CD4-positive, alpha-beta T cell treated with Interleukin-4 for 1 hour (primary cell): ENCODE measurements at places on chromosomes 3 and 15.

GRCh38 chr15:63244976-63245645 is 32.3 kb upstream of the APH1B start:
- DNase-seq: peak; percentile 38

DNA sequence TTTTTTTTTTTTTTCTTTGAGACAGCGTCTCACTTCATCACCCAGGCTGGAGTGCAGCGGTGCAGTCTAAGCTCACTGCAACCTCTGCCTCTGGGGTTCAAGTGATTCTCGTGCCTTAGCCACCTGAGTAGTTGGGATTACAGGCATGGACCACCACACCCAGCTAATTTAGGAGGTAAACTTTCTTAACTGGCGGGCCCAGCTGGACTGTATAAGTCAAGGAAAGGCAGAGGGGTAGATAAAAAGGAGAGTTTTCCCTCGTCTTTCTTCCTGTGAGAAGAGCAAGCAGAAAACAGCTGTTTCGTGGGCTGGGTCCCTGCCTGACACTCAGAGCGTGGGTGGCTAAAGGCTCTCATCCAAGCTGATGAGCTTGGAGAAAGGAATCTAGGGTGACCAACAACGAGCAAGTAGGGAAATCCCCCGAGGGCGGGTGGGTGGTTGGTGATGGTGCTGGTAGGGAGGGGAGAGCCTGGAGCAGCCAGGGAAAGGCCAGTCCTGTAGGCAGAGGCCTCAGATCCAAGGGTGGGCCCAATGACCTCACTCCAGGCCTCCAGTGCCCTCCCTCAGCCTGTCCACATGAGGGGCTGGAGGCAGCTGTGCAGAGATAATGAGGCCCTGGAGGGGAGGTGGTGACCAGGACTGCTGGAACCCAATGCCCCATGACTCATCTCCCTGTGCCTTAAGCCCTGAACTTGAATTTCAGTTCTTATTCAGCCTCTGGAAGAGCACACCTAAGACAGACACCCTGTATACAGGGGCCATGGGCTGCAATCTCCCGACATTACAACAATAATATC is 43.1 kb upstream of the LIMD1 start:
- DNase-seq: no peak

DNA sequence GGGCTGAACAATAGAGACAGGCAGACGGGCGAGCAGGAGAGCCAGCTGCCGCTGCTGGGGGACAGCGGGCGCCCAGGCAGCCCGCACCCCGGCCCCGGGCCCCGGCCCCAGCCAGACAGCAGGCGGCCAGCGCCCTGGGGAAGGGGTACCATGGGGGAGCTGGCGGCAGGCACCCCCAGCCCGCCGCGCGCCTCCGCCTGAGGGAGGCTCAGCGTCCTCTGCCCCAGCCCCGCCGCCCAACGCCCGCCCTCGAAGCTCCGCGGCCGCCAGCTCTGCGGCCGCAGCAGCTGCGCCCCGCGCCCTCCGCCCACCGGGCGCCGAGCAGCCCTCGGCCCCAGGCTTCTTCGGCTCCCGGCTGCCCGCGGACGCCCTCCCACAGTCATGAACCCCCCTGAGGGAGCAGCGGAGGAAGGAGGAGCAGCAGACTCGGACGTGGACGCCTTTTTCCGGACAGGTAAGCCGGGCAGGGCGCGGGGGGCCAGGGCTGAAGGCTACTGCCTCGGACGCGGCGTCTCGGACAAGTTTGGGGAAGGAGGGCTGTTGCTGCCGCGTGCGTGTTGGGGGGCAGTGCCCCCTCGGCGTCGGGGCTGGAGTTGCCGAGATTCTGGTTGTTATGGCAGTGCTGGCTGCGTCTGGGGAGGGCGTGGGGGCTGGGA is 41.6 kb upstream of the ROPN1 start:
- no peak for DNase-seq

DNA sequence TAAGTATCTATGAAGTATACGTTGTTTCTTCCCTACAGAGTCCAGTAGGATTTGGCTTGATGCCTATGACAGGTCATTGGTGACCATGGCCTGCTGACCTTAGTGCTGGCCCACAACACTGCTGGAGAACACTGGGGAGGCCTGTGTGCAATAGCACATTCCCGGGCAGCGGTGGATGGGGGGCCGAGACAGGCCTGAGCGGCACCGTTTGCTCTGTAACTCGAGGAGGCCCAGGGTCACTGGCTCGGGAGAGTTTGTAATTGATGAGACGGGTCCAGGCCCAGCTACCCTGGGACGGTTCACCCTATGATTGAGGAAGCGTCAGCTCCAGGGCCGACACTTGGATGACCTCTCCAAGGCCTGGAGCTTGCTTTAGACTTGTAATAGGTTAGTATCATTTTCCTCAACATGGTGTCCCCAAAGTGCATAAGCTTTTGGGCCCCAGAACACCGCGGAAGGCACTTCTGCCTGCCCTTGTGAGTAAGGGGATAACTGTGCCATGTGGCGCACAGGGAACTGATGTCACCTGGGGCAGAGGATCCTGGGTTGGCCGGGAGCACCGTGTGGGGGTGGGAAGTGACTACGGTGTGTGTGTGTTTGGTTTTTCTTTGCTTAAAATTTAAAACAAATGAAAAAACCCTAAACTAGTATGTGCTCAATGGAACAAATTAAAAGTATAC is 12.0 kb downstream of the TRPM1 start:
- DNase-seq: no peak

DNA sequence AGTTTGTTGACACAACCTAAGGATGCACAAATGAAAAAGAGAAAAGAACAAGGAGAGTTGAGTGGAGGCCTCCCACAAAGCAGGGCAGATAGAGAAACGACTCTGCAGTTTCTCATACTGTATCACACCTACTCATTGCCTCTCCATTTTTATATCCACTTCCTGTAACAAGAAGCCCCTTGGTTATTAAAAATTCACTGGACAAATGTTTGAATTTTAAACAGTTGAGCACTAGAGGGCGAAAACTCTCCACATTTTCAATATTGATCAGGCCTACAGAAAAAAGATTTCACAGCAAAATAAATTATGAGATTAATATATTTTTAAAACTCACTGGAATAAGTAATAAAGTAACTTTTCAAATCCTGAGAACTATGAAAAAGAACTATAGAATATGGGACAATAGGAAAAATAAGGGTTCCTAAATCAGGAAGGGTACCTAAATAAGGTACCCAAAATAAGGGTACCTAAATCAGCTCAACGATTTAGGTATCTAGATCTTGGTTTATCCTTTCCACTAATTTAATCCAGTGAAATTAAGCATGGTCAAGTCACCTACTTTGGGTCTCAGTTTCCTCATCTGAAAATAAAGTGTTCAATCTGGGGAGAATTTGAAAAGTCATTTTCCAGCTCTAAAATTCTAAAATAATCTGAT is 47.0 kb upstream of the PPIB start:
- DNase-seq: peak; percentile 32

GRCh38 chr3:72346526-72346926 is 501.7 kb downstream of the SHQ1 start:
- DNase-seq: no peak

GRCh38 chr3:195226900-195227447 is 44.0 kb downstream of the XXYLT1 start:
- no peak for DNase-seq

DNA sequence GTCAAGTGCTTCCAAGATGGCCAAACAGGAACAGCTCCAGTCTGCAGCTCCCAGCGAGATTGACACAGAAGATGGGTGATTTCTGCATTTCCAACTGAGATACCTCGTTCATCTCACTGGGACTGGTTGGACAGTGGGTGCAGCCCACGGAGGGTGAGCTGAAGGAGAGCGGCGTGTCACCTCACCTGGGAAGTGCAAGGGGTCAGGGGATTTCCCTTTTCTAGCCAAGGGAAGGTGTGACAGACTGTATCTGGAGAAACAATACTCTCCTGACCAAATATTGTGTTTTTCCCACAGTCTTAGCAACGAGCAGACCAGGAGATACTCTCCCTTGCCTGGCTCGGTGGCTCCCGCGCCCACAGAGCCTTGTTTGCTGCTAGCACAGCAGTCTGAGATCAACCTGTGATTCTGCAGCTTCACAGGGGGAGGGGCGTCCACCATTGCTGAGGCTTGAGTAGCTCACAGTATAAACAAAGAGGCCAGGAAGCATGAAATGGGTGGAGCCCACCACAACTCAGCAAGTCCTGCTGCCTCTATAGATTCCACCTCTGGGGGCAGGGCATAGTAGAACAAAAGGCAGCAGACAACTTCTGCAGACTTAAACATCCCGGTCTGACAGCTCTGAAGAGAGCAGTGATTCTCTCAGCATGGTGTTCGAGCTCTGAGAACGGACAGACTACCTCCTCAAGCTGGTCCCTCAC is 293.5 kb upstream of the SUCLG2 start:
- peak; percentile 77 for DNase-seq

DNA sequence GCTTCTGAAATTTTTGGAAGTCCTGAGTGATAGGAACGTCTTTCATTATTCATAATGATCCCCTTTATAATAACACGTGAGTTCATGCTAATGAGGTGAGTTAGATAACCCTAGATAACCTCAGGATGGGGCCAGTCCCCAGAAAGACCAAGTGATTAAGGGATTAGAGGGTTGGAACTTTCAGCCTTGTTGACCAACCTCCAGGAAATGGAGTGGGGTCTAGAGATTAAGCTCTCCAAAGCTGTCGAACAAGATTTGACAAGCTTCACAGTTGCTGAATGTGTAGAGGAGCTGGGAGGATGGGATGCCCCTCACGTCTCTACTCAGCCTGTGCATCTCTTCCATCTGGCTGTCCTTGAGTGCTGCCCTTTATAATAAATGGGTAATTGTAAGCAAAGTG is 107.1 kb downstream of the ZMAT3 start:
- no peak for DNase-seq

- DNase-seq: no peak
Observed at GRCh38 chr3:112389961-112390360, 57.0 kb downstream of the CD200 start.

- DNase-seq: peak; percentile 50
Observed at GRCh38 chr15:48963524-48964113, at the start of gene SHC4. SHC4 (minus strand) TSS chr15:48963919; CDS start chr15:48963015, 904 bp downstream.

DNA sequence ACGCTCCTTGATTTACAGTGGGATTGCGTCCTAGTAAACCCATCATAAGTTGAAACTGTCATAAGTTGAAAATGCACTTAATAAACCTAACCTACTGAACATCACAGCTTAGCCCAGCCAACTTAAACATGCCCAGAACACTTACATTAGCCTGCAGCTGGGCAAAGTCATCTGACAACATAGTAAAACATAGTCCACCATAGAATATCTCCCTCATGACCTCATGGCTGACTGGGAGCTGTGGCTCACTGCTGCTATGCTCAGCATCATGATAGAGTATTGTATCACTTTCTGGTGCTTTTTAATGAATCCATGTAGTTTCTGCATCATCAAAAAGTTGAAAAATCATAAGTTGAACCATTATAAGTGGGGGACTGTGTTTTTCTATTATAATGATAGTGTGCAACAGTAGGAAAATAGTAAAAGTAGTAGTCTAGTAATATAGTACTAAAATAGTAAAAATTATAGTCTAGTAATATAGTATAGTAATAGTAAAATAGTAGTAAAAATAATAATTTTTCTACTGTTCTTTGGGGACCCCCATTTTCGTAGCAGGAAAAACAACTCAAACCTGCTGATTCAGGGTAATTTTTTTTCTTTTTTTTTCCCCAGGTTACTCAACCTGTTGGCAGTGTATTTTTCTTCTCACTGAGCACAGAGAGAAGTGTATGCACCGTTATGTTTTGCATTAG is 233.5 kb downstream of the MYRIP start:
- no peak for DNase-seq

GRCh38 chr3:14663396-14664135 is 11.4 kb upstream of the C3orf20 start:
- no peak for DNase-seq

GRCh38 chr3:171863920-171864319 is 20.8 kb downstream of the TMEM212 start:
- DNase-seq: no peak

- DNase-seq: no peak
Observed at GRCh38 chr3:17810759-17811158, 68.3 kb upstream of the TBC1D5 start.

DNA sequence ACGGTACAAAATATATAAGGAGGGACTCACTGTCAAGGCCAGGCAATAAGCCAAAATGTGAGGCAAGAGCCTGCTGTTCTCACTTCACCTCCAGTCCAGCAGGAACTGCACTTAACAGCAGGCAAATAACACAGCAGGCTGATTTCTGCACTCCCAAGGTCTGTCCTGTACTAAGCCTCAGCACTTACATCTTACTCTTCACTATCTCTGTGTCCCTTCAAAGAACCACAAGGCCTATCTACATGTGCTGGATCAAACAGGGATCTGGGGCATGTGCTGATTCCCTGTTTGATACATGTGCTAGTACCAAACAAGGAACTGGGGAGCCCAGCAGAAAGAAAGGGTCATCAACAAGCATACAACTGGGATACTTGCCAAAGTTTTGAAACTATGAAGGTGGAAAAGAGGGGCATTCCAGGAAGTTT is 22.2 kb downstream of the UACA start:
- no peak for DNase-seq

- no peak for DNase-seq
Observed at GRCh38 chr3:48238531-48239085, 2.3 kb upstream of the ZNF589 start.

DNA sequence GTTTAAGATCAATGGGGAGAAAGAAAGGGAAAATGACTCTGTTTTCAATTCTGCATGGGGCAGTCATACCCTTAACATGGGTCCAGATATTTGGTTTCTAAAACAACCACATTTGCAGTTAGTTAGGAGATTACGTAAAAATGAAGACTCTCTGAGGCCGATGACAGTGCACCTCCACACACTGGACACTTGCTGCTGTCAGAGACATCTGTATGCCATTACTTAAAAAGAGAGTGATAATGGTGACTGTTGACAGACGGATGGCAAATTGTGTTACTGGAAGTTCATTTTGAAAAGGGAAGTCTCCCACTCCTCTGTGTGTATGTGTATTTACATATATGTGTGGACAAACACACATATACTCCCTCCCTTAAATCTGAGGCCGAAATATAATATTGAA is 304.5 kb upstream of the SEMA6D start:
- DNase-seq: no peak

DNA sequence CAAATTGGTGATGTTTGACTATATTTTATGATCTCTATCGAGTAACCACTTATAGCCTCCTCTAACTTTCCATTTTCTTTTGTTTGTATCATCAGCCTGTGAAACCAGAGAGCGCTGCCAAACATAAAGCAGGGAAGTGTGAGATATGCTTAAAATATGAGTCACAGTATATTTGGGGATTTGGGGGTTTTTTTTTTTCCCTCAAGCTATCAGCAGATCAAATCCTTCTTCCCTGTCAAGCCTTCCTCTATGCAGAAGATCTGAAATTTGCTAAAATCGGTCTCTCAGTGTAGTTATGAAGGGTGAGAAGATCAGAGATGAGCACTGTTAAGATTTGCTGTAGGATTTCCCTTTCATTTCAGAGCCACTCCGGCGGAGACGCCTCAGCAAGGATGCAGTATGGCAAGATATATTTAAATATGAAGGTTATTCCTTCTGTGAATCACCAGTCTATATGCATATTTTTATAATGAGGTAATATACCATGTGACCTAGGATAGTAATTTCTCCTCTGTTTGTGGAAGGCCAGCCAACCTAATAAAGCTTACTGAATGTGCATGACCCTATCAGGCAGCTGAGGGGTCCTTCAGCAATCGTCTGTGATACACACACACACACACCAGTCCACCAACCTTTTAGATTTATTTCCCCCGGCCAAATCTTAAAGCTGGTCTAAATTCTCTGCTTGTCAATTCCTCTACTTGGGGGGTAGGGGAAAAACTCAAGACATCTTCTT is 474.1 kb downstream of the FOXP1 start:
- no peak for DNase-seq
